ENCODE measurements at places on chromosomes 16 and 17.

DNA sequence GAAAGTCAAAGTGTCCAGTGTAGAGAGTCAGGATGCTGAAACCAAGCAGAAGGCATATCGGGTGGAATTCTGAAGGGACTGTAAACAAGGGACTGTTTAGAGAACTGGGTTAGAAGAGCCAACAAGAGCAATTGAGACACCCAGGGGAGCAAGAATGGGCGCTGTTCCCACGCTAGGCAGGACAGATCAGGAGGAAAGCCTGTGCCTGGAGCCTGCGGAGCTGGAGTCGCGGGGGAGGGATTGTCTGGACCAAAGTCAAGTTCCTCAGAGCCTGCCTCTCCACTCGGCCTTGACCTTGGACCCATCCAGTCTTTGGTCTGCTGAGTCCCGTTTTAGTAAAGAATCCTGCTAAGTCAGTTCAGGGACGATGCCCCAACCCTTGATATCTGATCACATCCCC, 14.7 kb upstream of the KLHL36 start:
- no peak for DNase-seq

DNA sequence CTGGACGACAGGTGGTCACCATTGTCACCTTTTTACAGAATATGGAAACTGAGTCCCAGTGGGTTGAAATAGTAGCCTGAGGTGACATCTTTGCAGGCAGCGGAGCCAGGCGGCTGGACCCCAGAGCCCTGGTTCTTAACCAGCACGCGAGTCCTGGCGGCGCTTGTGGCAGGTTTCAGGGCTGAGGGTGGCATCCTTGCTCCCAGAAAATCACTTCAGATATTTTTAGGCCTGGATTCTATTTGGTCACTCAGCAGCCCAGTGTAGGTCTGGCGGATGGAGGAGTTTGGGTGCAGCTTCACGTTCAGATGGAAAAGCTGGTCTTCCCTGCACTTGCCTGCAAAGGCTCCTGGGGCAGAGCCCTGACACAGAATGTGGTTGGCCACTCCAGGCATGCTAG, 354.0 kb downstream of the SNX29 start:
- DNase-seq, result no peak

DNA sequence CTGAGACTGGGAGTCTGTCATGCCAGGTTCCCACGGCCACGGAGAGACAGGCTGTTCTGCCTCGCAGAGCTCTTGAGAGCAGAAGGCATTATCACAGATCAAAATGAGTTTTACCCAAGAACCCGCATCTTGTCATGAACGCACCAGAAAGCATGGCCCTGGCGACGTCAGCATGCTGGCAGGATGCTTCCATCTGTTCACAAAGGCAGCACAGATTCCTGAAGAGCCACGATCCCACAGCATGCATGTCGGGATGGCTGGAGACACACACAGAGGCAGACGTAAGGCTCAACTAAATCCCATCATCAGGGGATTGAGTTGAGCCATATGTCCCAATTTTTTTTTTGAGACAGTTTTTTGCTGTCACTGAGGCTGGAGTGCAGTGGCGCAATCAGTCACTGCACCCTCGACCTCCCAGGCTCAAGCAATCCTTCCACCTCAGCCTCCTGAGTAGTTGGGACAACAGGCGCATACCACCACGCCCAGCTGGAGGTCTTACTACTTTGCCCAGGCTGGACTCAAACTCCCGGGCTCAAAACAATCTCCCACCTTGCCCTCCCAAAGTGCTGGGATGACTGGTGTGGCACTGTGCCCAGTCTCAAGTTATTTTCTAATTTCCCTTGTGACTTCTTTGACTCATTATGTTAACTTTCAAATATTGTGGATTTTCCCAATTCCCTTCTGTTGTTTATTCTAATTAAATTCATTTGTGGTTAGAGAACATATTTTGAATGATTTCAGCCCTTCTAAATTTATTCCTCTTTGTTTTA, 11.1 kb downstream of the FANCA start:
- DNase-seq, result peak; percentile 20

DNA sequence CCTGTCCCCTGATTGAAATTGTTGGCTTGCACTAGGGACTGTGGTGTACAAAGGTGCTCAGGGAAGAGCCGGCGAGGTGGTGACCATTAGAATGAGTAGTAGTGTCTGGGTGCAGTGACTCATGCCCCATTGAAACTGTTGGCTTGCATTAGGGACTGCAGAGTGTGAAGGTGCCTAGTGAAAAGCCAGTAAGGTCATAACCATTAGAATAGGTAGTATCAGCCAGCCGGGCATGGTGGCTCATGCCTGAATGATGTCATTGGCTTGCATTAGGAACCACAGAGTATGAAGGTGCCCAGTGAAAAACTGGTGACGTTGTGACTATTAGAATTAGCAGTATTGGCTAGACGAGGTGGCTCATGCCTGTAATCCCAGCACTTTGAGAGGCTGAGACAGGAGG, 78.9 kb downstream of the ABCC6 start:
- no peak for DNase-seq

DNA sequence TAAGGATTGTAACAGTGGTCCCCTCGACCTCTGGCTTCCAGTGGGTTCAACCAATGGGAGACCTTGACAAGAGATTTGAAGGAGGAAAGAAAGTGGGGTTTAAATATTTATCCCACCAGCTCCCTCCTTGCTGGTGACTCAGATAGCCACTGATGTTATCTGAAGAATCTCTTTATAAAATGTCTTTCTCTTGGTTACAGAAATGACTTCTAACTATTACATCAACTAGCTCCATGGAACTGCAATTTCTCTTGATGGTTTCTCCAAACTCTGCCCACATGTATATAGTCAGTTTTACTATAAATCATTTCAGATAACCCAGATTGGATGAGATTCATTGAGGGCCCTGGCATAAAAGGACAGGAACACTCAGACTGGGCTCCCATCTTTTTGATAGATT, 920.2 kb upstream of the SOX9 start:
- no peak for DNase-seq
